ENCODE measurements at places on chromosomes 12 and 14. TPM values are rescaled to one million over a fixed set of nuclear protein-coding genes. Genes with fewer than 3 reads are reported as not detected.

- no peak overlapping the region for H3K4me3 ChIP-seq
- no peaks in the 10 kb centered on the region for H3K36me3 ChIP-seq
- H3K27ac ChIP-seq: no peak overlapping the region
- peak; percentile 50 for DNase-seq
- no peaks in the 10 kb centered on the region for H3K4me1 ChIP-seq
- H3K27me3 ChIP-seq: no peaks in the 10 kb centered on the region
These were observed 932.3 kb downstream of the FLRT2 start for GRCh38 chr14:86462193-86462753.

GRCh38 chr12:28535216-28535615 is 345.0 kb downstream of the CCDC91 start:
- no peaks in the 10 kb centered on the region for H3K4me1 ChIP-seq
- no peak overlapping the region for H3K4me3 ChIP-seq
- no peak for DNase-seq
- H3K36me3 ChIP-seq: no peaks in the 10 kb centered on the region
- no peak overlapping the region for H3K27ac ChIP-seq
- no peaks in the 10 kb centered on the region for H3K27me3 ChIP-seq

The TMEM63C gene
- total RNA-seq: 1.5 TPM

DNA sequence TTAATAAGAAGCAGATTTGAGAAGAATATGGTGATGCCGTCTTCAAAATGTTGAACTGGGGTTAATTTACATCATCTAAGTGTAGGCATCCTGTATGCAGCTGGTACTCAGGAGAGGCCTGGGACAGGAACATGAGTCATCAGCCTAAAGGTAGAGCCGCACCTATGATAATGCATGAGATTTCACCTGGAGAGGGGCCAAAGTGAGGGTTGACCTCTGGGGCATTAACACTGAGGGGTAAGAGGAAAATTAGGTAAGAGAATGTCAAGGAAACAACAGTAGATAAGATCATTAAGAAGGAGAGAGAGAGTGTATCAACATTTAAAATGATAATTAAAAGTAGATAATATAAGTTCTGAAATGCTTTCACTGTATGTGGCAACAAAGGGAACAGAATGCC is 20.2 kb upstream of the SSTR1 start:
- peaks cover 3% of the 10 kb centered on the region for H3K4me1 ChIP-seq
- H3K27ac ChIP-seq: no peak overlapping the region
- H3K27me3 ChIP-seq: peaks cover 19% of the 10 kb centered on the region
- no peak for DNase-seq
- no peaks in the 10 kb centered on the region for H3K36me3 ChIP-seq

GRCh38 chr12:49636979-49637755 is 13.8 kb downstream of the PRPF40B start:
- peak; percentile 72 for DNase-seq
- no peaks in the 10 kb centered on the region for H3K36me3 ChIP-seq
- no peaks in the 10 kb centered on the region for H3K27me3 ChIP-seq
- no peak overlapping the region for H3K4me3 ChIP-seq

The GARIN6 gene
- total RNA-seq: not detected

DNA sequence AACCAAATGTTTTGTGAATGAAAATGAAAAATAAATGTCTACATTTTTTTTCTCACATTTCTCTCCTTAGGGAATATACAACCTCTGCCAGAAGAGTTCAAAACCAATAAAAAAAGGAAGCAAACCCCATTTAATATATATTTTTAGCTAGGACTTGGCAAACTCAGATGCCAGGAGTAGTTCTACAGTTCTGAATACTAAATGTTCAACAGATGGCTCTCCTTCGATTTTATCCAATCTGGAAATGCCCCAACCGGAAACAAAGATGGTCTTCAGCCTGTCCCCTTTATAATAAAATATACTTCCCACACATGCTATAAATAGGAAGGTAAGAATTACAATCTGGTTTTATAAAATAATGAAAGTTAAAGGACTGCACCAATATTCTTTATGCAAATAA is 330.4 kb downstream of the MDGA2 start:
- H3K4me1 ChIP-seq: peaks cover 6% of the 10 kb centered on the region
- no peak overlapping the region for H3K4me3 ChIP-seq
- no peak overlapping the region for H3K27ac ChIP-seq
- no peaks in the 10 kb centered on the region for H3K36me3 ChIP-seq
- no peaks in the 10 kb centered on the region for H3K27me3 ChIP-seq
- DNase-seq: no peak

DNA sequence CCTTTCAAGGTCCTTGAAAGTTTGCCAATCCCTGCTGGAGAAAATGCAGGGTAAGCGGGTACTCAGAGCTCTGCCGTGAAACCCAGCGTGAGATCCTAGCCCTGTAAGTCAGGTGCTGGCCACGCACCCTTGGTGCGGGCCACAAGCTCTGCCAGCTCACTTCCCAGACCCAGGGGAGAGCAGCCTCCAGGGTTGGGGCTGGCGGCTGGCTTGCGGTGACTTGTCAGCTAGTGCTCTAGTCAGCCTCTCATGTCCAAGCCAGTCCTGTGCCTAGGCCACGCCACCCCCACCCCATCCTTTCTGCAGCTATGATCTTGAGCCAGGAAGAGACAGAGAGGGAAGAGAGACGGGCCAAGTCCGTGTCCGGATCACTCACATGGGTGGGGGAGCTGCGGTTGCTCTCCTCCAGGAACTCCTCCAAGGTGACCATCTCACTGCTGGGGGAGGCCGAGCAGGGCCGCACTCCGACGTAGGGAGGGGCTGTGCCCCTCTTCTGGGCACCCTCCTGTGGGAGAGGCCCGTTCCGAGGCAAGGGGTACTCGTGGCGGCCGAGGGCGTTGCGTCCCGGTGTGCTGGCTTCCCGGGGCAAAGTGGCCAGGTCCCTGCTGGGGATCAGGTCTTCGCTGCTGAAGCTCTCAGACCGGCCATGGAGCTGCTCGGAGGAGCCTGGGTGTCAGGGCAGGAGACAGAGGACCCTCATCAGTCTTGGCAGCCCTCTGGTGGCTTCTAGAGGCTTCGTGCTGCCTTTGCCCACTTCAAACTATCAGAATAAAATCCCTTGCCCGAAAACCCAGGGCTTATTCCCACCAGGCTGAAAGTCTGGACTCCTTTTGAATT is 33.3 kb upstream of the GPR68 start:
- DNase-seq: no peak
- no peak overlapping the region for H3K27ac ChIP-seq
- H3K36me3 ChIP-seq: no peaks in the 10 kb centered on the region
- H3K4me3 ChIP-seq: no peak overlapping the region
- no peaks in the 10 kb centered on the region for H3K27me3 ChIP-seq

GRCh38 chr14:39367387-39367751 is 64.9 kb downstream of the FBXO33 start:
- no peaks in the 10 kb centered on the region for H3K36me3 ChIP-seq
- no peaks in the 10 kb centered on the region for H3K27me3 ChIP-seq
- peaks cover 40% of the 10 kb centered on the region for H3K4me1 ChIP-seq

DNA sequence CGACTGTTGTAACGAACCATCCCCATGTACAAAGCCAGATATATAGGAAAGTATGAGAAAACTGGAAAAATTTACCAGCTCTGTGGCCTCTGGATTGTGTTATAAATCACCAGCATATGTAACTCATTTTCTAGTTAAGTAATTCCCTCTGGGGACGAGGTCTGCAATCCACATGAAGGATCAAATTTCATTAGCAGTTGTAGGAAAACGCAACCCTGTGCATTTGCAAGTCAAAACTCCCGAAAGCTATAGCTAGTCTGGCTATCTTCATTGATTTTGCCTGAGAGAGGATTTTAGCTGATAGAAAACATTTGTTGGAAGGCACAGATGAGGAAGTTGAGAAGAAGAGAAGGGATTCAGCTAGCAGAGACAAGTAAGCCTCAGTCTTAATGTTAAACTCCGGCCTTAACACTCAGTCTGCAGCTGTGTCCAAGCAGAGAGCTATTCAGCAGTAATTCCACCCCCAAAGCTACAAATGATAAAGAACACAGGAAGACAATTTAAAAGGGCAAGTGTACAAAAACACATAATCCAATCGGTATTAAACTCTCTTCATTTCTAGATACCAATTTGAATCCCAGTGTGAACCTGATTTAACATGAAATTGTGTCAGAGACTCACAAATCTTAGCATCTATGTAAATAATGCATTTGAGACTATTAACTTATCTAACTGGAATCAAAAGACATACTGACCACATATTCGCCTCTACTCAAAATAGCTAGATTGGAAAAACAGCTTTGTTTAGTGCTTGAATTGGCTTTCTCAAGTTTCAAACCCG is 54.2 kb upstream of the CERS5 start:
- H3K36me3 ChIP-seq: no peaks in the 10 kb centered on the region
- H3K4me1 ChIP-seq: peaks cover 38% of the 10 kb centered on the region
- H3K27me3 ChIP-seq: no peaks in the 10 kb centered on the region
- peak overlapping the region; percentile 66 for H3K27ac ChIP-seq

DNA sequence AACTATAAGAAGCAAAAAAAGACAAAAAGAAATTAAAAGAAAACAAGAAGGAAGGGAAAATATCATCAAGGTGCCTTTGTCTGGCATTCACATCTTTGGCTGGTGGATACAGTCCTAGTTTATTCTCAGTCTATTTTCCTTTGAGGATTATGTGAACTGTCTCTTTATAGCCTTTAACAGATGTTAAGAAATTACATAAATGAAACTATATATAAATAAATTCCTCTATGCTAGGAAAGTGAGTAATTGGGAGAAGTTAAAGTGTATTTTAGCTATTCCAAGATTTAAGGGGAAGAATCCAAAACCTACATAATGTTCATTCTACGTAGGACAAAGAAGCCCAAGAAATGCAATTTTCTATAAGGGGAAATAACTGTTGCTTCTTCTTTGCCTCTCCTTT is 316.3 kb downstream of the ADAMTS20 start:
- no peaks in the 10 kb centered on the region for H3K36me3 ChIP-seq
- H3K27ac ChIP-seq: no peak overlapping the region
- H3K4me3 ChIP-seq: no peak overlapping the region
- no peak for DNase-seq

The DDX54 gene
- total RNA-seq: 72.9 TPM

The GPD1 gene
- 1.4 TPM for total RNA-seq

DNA sequence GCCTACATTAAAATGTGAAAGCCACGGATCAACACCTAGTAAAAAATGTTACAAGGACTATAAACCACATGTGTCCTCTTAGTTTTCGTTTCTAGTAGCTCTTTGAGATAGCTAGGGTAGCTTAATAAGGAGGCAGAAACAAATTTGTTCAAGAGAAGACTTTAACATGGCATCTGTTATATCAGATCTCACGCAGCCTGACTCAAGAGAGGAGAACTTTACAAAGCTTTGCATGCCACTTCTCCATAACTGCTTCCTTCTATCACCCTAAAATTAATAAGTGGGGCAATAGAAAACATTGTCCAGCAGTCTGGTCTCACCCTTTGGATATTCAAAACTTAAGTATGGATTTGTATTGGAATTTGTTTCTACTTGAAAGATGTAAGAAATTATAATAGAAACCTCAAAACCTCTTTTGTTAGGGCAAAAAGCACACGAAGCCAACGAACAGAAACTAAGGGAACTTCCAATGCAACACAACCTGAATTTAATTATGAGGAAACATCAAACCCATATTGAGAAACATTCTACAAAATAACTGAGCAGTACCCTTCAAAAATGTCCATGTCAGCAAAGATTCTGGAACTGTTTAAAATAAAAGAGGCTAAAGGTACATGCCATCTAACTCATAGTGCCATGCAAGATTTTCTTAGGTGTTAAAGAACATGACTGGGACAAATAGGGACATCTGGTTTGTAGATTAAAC is 194.8 kb downstream of the LRIG3 start:
- H3K36me3 ChIP-seq: no peaks in the 10 kb centered on the region
- no peak for DNase-seq
- H3K4me1 ChIP-seq: no peaks in the 10 kb centered on the region
- no peak overlapping the region for H3K27ac ChIP-seq
- H3K27me3 ChIP-seq: no peaks in the 10 kb centered on the region

All from neural progenitor cell (in vitro differentiated cells).